ENCODE measurements at places on chromosomes 5 and 9. TPM values are rescaled to one million over a fixed set of nuclear protein-coding genes. Genes with fewer than 3 reads are reported as not detected.

- no peaks in the 10 kb centered on the region for H3K36me3 ChIP-seq
- no peaks in the 10 kb centered on the region for H3K27me3 ChIP-seq
- no peak overlapping the region for H3K4me3 ChIP-seq
Observed at GRCh38 chr9:109263358-109263757, 57.5 kb downstream of the EPB41L4B start.

DNA sequence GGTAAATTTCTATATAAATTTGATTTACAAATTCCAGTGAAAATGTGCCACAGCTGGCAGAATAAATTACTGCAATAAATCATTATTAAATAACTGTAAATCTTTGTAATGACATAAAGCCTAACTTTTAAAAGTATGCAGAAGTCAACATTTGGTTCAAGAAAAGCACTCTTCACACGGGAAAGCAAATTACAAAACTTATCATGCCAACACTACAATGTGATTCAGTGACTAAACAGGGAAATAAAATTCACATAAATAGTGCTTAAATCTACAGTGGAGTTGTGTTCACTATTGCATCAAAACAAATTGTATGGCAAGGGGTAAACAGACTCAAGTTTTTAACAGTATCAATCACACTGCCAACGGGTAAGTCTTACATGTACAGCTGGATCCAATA, 117.2 kb downstream of the BNC2 start:
- no peaks in the 10 kb centered on the region for H3K36me3 ChIP-seq
- no peaks in the 10 kb centered on the region for H3K4me1 ChIP-seq
- H3K27me3 ChIP-seq = no peaks in the 10 kb centered on the region
- DNase-seq = no peak
- H3K4me3 ChIP-seq = no peak overlapping the region

- no peaks in the 10 kb centered on the region for H3K4me1 ChIP-seq
- DNase-seq = no peak
- peaks cover 25% of the 10 kb centered on the region for H3K36me3 ChIP-seq
- H3K4me3 ChIP-seq = no peak overlapping the region
Observed at GRCh38 chr9:133403766-133404453, 13.9 kb downstream of the REXO4 start.

DNA sequence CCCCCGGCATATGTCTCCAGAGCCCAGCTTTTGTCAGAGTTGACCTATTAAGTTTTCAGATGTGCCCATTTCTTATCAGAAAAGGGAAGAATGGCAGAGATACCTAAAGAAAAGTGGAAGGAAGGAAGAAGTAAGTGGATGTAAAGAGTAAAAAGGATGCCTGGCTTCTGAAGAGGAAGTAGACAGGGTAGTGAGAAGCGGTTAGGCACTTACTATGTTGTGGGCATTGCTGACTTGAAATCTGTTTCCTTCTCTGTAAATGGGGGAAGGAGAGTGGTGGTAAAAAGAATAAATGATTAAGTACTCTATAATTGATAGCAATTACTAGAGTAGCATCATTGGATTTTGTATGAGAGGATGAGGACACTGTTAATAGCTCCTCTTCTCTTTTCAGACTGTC, 9.9 kb downstream of the ANP32B start:
- H3K27me3 ChIP-seq = no peaks in the 10 kb centered on the region
- H3K27ac ChIP-seq = no peak overlapping the region
- no peaks in the 10 kb centered on the region for H3K4me1 ChIP-seq
- H3K4me3 ChIP-seq = no peak overlapping the region
- no peak for DNase-seq

The ANKRD20A1 gene
- 0.50 TPM for total RNA-seq

The ANKRA2 gene
- total RNA-seq = 9.1 TPM
